A172 (cell line): ENCODE measurements at places on chromosomes 2 and 18. TPM values are rescaled to one million over a fixed set of nuclear protein-coding genes. Genes with fewer than 3 reads are reported as not detected.
A peak's percentile ranks its signal among the peaks of the same experiment; 100 is the strongest.

- no peak for DNase-seq
These were observed 20.4 kb downstream of the REV1 start for GRCh38 chr2:99469394-99469793.

DNA sequence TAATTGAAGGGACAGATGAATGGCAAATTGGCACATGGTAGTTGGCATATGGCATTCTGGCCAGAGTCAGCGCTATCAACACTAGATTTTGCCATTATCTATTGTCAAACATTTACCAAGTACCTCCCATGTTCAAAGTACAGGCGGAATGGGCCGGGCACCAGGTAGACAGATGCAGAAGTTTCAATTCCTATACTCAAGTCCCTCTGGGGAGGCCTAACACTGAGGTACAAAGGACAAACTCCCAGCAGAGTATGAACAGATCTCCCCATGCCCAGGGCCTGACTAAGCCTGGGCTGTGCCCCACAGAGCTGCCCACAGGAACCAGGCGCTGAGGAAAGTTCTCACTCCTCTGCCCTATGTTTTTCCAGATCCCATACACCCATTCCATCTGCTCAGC, 257.5 kb upstream of the KLHL29 start:
- no peak for DNase-seq

Gene FAM117B
- 2.3 and 2.4 TPM in 2 replicates for total RNA-seq

Gene SLC5A7
- total RNA-seq, result not detected in 2 replicates

Gene PID1
- 6.9 and 8.1 TPM in 2 replicates for total RNA-seq

- DNase-seq, result no peak
These were observed 259.0 kb upstream of the SALL3 start for GRCh38 chr18:78720456-78721237.

DNA sequence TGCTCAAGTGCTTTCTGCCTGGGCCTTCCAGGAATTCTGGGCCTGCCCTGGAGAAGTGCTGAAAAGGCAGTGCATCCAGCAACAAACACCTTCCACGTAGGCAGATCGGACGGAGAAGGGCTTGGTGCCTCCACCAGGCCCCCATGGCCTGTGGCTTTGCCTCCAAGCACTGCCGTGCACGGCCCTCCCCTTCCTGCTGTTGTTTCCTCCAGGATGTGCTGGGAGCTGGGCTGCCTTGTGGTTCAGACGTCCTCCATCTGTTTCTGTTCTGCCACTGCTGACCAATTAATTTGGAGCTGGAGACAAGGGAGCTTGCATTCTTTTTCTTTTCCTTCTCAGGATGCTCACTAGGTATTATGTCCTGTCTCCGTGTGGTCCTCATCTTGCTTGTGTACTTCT, 197.0 kb downstream of the HRH4 start:
- DNase-seq, result no peak

GRCh38 chr18:32201948-32202672, 12.3 kb downstream of the MEP1B start:
- DNase-seq, result no peak

DNA sequence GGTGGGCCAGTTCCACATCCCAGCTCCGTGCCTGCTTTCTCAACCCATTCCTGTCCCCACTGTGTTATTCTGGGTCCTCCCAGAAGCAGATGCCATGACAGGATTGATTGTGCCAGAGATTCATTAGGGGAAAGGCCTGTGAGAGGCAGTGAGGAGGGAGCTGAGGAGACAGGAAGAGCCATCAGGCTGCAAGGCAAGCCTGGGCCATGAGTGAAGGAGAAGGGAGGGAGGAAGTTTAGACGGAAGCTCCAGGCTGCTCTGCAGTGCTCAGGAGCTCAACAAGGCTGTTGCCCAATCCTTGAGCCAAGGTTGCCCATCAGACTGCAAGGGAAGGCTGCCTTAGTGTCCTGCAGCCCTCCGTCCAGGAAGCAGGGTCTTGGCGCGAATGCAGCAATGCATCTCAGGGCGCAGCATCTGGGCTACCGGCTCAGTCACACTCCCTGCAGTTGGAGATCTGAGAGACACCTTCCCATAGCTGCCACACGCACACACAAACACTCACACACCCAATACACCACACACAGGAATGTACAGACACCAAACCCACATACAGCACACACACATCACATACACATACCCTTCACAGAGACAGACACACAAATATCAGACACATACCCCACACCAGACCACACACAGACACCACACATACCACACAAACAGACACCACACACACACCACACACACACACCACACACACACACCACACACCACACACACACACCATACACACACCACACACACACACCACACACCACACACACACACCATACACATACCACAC, 139.5 kb upstream of the NDUFV2 start:
- no peak for DNase-seq

- DNase-seq, result no peak
These were observed 1206.8 kb upstream of the NRXN1 start for GRCh38 chr2:52238782-52239181.

Gene REG3A
- total RNA-seq, result not detected in 2 replicates

DNA sequence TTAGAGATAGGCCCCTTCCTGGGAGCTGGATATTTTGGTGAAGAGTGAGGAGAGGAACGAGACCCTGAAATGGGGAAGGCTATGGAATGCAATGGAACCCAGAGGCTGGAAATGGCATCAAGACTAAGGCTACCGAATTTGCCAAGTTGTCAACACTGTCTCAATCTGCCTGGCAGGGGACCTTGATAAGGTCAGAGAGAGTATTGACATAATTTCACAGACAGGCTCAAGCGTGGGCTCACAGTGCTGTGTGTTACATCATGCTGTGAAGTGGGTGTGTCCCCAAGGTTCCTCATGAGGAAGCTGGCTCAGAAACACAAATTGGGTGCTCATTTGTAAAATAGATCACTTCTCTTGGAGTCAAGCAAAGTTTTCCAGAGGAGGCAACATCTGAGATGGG, 51.8 kb upstream of the CYRIA start:
- no peak for DNase-seq

DNA sequence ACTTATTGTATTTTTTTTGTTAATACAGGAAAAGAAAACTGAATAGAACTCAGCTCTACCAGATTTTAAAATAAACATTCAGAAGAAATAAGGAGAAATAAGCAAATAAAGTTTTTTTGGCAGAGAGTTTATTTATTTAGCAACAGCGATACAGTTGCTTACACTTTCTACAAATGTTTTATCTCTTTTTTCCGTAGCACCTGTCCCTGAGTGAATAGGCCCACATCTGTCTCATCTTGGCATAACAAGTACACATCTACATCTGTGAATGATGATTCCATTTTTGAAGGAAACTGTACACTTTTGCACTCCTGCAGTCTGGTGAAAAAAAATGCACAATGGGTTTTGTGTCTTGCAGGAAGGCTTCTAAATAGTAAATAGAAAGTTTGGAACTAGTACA, 783.6 kb upstream of the ZEB2 start:
- DNase-seq, result no peak

DNA sequence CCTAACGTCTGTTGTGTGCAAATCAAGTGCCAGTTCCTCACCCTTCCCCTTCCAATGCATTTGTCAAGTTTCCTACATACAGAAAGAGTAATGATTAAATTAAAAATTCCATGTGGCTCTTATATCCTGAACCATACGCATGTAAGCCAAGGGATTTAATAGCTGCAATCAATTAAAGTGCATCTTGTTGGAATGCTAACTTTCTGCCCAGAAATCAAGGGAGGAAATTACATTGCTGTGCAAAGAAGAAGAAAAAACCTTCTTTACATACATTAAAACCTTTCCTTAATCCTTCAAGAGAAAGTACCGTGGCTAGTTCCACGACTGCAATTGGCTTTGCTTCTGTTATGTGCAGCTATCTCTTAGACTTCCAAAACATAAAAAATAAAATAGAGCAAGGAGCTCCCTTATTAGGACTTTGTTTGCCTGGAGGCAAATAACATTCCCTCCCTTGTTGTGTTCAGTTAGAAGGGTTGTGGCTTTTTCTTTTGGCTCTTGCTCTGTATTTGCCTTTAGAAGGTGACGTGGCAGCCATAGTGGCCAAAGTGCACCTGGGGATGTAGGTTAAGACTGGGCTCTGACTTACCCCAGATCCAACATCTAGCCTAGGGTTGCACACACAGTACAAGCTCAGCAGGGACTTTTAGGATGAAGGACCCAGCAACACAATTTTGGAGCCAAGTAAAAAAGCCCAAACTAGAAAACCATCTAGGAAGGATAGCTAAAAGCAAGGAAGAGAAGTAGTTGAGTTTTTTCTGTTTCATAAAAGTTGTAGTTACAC, 158.3 kb downstream of the ANTXR1 start:
- no peak for DNase-seq

Gene MGAT5
- total RNA-seq, result 22.9 and 31.8 TPM in 2 replicates

- no peak for DNase-seq
These were observed 101.6 kb downstream of the OSBPL6 start for GRCh38 chr2:178295906-178296305.

Gene TWIST2
- total RNA-seq, result 32.3 and 38.8 TPM in 2 replicates

DNA sequence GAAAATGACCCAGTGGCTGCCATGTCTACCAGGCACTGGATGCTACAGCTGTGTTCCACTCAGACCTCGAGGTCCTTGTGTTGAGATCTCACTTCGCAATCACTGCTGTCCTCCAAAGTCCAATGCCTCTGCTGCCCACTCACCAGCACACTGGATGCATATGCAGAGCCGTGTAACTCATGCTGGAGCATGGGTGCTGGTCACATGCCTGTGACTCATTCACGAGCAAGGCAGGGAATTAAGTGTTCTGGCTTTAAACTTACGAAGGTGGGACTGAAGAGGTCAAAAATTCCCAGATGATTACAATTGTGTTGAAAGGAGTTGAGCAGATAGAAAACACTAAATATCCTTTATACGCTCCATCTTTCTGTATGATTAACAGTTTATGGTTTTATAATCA, 417.5 kb downstream of the NUP35 start:
- DNase-seq, result peak; percentile 72

- DNase-seq, result no peak
These were observed 16.2 kb upstream of the ALPP start for GRCh38 chr2:232362174-232362900.

- DNase-seq, result peak; percentile 83
These were observed 382.1 kb downstream of the OSR1 start for GRCh38 chr2:18976168-18976961.

Gene CYS1
- 4.0 and 5.9 TPM in 2 replicates for total RNA-seq

DNA sequence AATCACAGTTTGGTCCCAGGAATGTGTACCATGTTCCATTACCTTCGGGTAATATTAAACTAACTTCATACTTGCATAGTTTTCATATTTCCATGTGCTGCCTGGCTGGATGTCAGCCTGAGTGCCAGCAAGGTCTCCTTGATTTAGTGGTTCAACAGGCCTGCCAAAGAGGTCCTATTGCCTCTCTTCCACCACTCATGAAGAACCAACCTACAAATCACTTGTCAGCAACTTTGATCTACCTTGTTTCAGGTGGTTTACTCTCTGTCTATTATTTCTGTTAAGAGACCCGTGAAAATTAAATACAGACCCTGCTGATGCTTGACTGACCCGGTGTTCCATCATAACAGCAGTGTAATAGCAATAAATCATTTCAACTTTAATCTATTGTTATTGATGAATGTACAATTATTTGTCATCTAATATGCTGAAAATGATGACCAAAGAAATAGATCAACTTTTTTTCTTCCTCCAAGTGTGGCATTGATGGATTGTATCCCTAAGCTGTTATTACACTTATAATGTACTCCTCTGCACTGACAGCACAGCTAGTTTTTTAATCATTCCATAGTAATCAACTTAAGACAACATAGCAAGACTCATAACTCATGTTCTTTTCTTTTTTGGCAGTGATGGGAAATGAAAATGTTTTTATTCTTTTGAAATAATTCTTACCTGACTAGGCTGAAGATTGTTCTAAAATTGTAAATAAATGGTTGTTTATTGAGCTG, 1220.2 kb upstream of the ACVR2A start:
- DNase-seq, result no peak

Gene FSIP2
- 0.03 TPM in 1 of 2 replicates, not detected in the other for total RNA-seq

GRCh38 chr2:55848096-55848495, 75.5 kb downstream of the EFEMP1 start:
- DNase-seq, result no peak

Gene GALNT5
- total RNA-seq, result not detected in 2 replicates
